Natural killer cell treated with Interleukin-12 subunit alpha and Interleukin-12 subunit beta and Interleukin-15 and Interleukin-18, amount 100 ng/mL, for 72 hours (primary cell): ENCODE measurements at places on chromosomes 7 and 10.

GRCh38 chr7:104809906-104810305, 204.1 kb upstream of the KMT2E start:
- DNase-seq: no peak

DNA sequence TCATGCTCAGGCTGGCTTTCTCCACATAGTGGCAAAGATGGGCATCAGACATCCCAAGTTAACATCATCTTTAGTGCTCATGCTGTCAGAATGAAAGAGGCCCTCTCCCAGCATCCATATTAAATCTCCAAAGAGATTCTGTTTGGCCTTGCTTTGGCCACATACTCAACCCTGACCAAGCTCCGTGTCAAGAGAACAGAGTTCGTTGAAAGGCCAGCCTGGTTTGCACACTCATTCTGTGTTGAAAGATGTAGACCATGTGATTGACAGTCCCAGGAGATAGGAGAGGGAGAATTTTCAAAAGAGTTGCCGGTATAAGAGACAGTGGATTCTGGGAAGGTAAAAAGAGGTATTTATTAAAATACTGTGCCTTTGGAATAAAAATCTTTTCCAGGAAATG, 19.7 kb downstream of the MET start:
- DNase-seq: no peak

DNA sequence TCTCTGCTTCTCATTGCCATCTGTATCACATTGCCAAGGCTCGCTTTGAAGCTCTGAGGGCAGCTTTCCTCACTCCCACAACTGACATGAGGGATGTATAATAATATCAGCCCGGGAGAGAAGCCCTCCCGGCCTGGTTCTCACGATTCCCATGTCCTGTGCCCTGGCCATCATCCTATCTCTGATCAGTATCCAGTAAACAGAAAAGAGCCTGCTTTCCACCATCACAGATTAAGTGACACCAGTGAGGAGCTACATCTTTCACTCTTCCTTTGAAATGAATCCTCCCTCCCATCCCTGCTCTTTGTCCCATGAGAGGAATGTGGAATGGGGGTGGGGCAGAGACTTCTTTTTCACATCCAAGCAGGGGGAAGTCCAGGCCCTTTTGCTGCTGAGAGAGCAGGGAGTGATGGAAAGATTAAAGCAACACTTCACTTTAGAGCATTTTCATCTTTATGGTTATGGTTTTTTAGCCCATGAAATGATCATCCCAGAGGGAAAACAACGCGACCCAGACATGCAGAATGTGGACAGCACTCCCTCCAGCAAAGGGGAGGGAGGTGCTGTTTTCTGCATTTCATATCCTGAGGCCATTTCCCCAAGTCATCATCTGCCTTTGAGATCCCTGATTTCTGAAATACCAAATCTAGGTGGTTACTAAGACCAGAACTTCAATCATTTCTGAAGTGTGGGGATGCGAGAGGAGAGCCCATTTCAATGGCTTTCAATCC, 84.6 kb upstream of the LYZL1 start:
- DNase-seq: no peak

DNA sequence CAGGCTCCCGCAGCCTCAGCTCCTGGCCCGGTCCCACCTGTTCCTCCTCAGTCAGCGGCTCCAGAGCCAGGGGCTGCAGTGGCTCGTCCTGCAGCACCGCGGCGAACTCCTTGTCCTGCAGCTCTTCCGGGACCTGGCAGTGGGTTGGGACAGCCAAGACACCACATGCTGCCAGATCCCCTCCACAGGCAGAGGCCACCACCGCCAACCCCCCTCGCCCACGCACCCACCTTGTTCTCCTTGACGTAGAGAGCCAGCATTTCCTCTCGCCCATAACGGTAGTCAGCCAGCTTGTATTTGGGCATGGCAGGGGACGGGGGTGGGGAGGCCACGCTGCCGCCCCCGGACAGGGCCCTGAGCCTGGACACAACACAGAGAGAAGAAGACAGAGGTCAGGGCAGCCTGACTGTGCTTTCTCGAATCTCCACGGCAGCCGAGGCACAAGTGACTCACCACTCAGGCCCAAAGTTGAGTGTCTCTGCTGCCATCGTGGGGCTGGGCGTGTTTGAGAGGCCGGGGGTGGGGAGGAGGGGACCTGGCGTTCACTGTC, 6.2 kb downstream of the GIGYF1 start:
- DNase-seq: no peak

DNA sequence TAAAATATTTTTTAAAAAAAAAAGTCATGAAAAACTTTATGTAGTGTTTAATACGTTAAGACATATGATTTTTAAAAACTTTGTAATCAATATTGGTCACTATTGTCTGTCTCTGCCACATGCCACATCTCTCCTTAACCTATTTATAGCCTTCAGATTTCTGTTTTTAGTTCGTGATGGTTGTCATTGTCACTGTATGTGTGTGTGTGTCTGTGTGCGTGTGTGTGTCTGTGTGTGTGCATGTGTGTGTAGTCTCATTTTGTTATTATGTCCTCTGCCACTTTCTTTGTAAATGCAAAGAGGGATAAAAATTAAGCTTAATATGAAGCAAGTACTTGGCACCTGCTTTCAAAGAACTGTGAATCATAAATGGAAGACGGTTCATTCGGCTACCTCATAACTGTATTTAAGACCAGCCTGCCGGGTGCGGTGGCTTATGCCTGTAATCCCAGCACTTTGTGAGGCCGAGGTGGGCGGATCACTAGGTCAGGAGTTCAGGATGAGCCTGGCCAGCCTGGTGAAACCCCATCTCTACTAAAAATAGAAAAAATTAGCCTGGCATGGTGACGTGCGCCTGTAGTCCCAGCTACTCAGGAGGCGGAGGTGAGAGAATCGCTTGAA, 354.0 kb downstream of the ARL4A start:
- DNase-seq: no peak

GRCh38 chr10:71831646-71832552, 19.2 kb downstream of the PSAP start:
- no peak for DNase-seq

DNA sequence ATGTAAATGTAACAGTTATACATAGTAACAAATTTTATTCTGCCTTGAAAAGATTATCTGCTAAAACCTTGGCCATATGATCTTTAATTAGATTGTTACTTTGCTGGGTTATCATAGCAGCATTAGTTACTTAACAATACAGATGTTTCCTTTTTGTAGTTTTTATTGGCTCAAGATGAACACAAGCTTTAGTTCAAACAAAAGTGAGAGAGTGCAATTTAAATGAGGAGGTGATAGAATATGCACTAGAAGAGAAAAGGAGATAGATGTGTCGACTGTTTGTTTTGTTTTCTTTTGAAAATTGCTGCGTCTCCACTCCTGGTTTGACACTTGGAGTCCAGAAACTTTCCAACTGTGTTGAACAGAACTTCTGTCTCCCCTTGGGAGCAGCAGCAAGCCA, 91.4 kb upstream of the CAV2 start:
- DNase-seq: no peak

GRCh38 chr7:124369310-124369709, 336.4 kb upstream of the TMEM229A start:
- no peak for DNase-seq

DNA sequence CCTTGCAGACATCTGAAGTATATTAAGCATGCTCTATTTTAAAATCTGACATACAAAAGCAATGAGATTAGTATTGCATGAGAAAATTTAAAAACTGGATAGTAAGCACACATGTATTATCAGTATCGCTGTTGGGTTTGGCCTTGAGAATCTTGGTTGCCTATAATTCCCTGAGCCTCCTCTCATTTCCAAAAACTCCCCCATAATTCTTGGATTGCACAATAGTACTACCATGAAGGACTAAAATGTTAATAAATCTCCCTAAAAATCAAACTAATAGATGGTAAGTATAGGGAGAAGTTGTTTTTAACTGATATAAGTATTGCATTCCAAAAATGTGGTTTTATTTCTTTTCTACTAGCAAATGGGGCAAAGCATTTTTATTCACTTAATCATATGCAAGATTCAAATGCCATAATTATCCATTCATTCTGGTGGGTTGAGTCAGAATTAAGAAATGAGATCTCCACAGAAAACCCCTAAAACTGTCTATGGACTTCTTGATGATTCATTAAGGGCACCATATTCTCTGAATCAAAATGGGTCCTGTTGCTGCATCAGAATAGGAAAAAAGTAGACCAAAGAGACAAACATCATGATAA, 10.3 kb upstream of the VIM start:
- no peak for DNase-seq

GRCh38 chr10:117748058-117748457, 205.5 kb downstream of the EMX2 start:
- DNase-seq: no peak

DNA sequence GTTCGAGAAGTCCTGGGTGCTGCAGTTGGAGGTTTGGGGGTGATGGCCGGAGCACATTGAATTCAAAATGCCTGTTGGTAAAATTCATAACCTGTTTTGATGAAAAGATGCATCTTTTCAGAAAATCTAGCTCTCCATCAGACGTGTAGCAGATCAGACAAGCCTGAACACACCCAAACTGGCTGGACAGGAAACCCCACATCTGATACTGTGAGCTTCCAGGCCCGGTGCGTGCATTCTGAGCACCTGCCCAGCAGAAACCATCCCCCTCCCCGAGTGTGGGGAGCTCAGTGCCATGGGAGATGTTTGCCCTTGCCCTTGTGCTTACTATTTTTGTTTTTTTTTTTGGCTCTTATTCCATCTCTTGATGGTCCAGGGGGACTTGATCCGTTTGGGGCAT, 417.1 kb downstream of the TCERG1L start:
- DNase-seq: no peak

DNA sequence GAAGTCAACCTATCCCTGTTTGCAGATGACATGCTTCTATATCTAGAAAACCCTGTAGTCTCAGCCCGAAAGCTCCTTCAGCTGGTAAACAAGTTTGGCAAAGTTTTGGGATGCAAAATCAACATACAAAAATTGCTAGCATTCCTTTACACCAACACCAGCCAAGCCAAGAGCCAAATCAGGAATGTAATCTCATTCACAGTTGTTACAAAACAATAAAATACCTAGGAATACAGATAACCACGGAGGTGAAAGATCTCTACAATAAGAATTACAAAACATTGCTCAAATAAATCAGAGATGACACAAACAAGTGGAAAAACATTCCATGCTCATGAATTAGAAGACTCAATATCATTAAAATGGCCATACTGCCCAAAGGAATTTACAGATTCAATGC, 50.4 kb upstream of the ZNF365 start:
- no peak for DNase-seq

GRCh38 chr7:42263971-42264370, 27.0 kb upstream of the GLI3 start:
- DNase-seq: no peak

GRCh38 chr10:92641492-92641891, 48.3 kb upstream of the HHEX start:
- DNase-seq: no peak

GRCh38 chr10:77578583-77579227, 58.9 kb downstream of the KCNMA1 start:
- no peak for DNase-seq

- peak; percentile 78 for DNase-seq
These were observed 84.5 kb upstream of the DUSP5 start for GRCh38 chr10:110413049-110413783.

- peak; percentile 74 for DNase-seq
These were observed 85.2 kb downstream of the RTKN2 start for GRCh38 chr10:62183442-62183841.

GRCh38 chr10:51972733-51973346, 273.4 kb upstream of the CSTF2T start:
- no peak for DNase-seq

- no peak for DNase-seq
These were observed 113.1 kb upstream of the SORCS1 start for GRCh38 chr10:107277591-107277990.

- DNase-seq: no peak
These were observed 1.8 kb downstream of the PPIF start for GRCh38 chr10:79349072-79349491.

GRCh38 chr10:124142960-124143359, 49.6 kb upstream of the CHST15 start:
- DNase-seq: no peak

GRCh38 chr7:74097937-74098614, 14.5 kb downstream of the LIMK1 start:
- DNase-seq: no peak

- no peak for DNase-seq
These were observed 74.1 kb downstream of the ADD3 start for GRCh38 chr10:110081911-110082310.

DNA sequence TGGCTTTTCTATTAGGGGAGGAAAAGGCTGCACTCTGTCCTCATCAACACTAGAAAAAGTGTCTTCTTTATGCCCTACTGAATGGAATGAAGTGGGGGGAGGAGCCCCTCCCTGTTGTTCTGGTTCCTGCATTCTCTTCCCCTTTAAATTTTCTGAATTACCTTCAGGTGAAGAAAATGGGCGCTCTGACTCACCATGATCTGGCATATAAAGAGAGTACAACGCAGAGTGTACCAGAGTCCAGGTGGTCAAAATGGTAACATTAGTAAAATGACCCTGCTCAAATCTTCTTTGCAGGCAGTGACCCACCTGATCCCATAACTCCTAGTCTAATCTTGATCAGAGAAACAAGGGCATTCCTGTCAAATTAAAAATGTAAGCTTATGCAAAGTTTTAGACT, 80.7 kb downstream of the THSD7A start:
- no peak for DNase-seq

GRCh38 chr10:102743078-102743587, 615 bp upstream of the WBP1L start:
- no peak for DNase-seq

DNA sequence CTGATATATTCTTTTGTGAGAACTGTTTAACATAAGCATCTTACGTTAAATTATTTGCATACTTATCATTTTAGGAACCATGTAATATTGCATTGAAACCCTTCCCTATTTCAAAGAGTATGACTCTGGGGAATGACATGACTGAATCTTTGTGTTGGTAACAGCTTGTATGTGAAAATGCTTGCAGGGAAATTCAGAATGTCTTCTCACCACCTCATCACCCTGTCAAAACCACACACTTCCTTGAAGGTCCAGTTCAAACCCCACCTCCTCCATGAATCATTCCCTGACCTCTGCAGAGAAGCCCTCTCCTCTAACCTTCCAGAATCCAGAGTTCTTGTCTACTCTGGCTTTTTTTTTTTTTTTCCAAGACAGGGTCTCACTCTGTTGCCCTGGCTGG, 26.3 kb upstream of the NKX2-3 start:
- no peak for DNase-seq

DNA sequence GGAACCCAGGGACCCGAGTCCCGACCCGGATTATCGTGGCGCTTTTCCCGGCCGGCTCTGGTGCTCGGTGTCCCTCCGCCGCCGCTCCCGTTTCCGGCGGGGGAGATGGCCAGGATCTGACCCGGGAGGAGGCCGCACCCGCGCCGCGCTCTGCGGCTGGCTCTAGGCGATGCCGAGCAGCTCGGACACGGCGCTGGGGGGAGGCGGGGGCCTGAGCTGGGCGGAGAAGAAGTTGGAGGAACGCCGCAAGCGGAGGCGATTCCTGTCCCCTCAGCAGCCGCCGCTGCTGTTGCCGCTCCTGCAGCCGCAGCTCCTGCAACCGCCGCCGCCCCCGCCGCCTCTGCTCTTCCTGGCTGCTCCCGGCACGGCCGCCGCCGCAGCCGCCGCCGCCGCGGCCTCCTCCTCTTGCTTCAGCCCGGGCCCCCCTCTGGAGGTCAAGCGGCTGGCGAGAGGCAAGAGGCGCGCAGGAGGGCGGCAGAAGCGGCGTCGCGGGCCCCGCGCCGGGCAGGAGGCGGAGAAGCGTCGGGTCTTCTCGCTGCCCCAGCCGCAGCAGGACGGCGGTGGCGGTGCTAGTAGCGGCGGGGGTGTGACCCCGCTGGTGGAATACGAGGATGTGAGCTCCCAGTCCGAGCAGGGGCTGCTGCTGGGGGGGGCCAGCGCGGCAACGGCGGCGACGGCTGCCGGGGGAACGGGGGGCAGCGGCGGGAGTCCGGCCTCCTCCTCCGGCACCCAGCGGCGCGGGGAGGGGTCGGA, 593 bp downstream of the CDK13 start:
- DNase-seq: peak; percentile 74
